ENCODE measurements at places on chromosomes 1 and 21.

GRCh38 chr1:86084998-86085397 lies 71.6 kb downstream of the COL24A1 start:
- no peak for DNase-seq

- peak; percentile 14 for DNase-seq
These were observed 23.9 kb upstream of the KNCN start for GRCh38 chr1:46575300-46575699.

DNA sequence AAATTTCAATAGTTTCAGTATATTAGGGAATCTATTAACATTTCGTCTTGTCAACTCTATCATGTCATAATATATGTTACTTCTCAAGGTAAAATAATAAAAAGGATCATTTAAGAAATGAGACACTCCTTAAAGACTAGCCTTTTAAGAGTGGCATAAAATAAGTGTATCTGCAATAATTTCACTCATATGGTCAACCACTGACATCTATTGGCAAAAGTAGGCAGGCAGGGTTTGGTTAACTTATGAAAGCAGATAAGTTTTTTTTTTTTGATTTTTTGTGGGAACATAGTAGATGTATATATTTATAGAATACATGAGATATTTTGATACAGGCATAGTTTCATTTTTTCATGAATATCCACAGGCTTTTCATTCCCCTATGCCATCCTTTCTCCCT lies 5.5 kb upstream of the RGS21 start:
- no peak for DNase-seq

- DNase-seq, result no peak
These were observed 61.2 kb downstream of the PTPRC start for GRCh38 chr1:198700016-198700392.

- DNase-seq, result no peak
These were observed 17.6 kb downstream of the HSPG2 start for GRCh38 chr1:21919520-21919919.

DNA sequence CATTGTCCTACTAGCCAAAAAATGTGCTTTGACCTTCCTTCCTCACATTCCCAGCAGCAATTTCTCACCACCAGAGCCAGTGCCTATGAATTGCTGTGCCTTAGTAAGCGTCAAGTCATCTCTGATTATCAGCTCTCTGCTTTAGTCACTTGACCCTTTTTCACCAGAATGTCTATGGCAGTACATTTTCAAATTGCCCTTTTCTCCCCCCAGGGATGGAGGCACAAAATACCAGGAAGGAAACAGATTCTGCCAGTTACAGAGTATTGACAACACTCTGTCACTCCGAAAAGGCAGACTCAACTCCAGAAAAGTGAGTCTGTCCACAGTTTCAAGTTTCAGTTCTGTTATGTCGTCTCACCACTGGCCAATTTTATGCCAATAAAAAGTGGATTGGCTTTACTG lies 167.4 kb downstream of the TNFSF18 start:
- DNase-seq, result no peak

Data from left forelimb (tissue), 1 donor.